ENCODE measurements at places on chromosomes 3 and 15.

- DNase-seq: no peak
Measured at GRCh38 chr3:76958861-76959260, 81.0 kb upstream of the ROBO2 start.

- no peak for DNase-seq
Measured at GRCh38 chr15:69751147-69751546, 298.5 kb downstream of the RPLP1 start.

DNA sequence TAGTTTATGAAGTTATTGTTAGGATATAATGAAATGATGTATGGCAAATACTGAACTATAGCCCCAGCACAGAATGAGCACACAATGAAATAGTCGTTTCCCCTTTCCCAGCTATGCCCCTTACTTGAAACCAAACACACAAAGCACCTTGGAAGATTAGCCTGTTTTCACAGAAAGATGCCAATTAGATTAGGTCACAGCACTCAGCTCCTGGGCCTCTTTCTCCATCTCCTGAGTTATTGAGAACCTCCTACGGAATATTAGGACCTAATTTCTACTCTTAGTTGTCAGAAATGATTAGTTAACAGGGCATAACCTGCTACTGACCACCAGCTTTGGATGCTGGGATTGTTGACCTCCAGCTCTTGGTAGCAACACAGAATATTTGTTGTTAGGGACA is 269.4 kb upstream of the ROPN1 start:
- DNase-seq: no peak

DNA sequence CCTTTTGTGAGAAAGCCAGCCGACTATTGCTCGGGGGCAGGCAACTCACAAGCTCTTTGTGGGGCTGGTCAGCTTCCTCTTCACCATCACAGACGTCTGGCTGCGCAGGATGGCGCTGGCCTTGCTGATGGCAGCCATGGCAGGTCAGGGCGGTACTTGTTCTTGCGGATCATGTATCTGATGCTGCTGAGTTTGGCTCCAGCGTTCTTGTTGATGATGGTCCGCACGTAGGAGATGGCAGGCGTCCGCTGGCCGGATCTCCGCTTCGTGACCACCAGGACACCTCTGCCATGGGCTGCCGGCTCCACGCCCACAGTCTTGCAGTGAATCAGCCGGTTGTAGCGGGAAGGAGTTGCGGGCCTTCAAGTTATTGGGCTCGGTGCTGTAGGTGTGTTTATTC is 67.9 kb upstream of the SLC7A14 start:
- DNase-seq: no peak

GRCh38 chr3:8482960-8483665 is 18.5 kb upstream of the LMCD1 start:
- DNase-seq: no peak

- DNase-seq: no peak
Measured at GRCh38 chr15:87604857-87605446, 651.6 kb downstream of the NTRK3 start.

DNA sequence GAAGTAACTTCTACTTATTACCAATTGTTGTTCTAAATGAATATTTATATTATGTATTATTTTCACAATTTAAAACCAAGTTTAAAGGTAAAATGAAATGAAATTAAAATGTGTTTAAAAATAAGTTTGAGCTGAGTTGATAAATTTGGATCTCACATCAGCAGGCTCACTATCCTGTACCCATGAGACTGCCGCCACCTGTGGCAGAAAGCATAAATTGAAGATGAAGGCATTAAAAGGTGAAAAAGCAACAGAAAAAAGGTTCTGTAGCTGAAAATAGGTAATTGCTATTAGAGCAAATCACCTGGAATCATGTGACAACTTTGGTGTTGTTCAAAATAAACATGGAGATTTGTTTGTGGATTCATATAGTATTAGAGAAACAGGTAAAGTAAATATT is 133.0 kb upstream of the CADM2 start:
- DNase-seq: no peak

DNA sequence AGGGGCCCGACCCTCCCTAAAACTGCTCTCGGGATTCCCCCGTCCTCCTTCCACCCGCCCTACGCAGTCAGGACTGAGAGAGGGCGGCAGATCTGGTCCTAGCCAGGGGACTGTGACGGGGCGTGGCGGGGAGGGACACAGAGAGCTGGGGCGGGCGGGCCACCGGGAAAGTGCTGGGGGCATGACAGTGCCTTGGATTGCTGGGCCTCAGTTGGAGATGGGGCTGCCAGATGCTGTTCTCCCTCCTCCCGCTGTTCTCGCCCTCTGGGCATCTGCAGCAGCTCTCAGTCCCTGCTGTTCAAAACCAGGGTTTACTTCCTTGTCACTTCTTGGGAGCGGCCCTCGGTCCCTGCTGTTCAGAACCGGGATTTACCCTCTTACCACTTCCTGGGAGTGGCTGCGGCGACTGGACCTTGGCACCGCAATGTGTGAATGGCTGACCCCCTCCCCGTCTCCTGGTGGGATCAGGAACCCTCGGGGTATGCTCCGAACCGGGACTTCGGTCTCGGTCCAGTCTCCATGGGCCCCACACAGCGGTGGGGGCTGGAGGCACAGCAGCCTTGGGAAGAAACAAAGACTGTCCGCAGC is 1.8 kb upstream of the RPP25 start:
- peak; percentile 29 for DNase-seq

DNA sequence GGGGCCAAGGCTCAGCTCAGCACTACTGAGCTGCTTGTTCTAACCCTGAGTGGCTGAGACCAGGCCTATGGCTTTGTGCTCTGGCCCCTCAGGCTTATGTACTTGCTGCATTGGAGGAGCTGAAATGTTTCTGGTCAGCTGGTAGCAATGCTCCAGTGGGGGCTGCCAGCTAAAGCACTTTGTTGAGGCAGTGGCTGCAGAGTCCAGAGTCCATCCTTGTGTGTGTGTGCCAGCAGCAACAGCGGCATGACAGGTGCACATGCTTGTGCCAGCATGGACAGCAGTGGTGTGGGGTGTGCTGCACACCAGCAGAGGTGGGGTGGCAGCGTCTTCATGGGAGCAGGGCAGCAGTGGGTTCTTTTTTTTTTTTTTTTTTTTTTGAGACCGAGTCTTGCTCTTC is 169.1 kb downstream of the VPS8 start:
- DNase-seq: no peak

GRCh38 chr3:39025222-39025970 is 26.3 kb downstream of the SCN11A start:
- DNase-seq: no peak

GRCh38 chr15:38671675-38672254 is 107.2 kb upstream of the RASGRP1 start:
- DNase-seq: no peak

DNA sequence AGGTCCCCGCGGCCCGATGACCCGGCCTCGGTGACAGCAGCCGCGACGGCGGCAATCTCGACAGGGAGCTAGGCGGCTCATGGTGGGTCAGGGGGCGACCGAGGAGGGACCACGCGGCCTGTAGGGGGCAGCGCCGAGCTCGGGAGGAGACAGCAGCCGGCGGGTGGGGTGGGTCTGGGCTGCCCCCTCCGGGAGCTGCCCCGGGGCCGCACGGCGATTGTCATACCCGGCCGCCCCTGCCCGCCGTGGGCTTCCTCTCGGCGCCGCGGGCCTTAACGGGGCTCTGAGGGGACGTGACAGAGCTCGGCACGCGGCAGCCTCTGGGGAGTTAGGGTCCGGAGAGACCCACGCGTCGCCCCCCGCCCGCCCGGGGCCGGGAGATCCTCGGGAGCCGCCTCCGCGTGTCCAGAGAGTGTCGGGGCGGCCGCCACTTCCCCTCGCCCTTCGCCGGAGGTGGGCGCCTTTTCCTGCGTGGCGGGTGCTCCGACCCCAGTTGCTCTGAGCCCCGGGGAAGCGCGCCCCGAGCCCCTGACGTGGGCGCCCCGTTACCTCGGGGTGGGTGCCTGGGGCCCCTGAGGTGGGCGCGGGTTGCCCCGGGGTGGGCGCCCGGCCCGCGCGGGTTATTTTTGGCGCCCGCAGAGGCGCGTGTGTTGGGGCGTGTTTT is 539 bp upstream of the PLCL2 start:
- DNase-seq: no peak

GRCh38 chr15:49418811-49419210 is 4.2 kb upstream of the FGF7 start:
- no peak for DNase-seq

GRCh38 chr3:46833346-46834300 is 29.6 kb downstream of the MYL3 start:
- DNase-seq: no peak

GRCh38 chr3:10937141-10937825 is 55.3 kb upstream of the SLC6A1 start:
- DNase-seq: no peak

GRCh38 chr15:47378527-47378926 is 338.8 kb upstream of the SEMA6D start:
- no peak for DNase-seq

DNA sequence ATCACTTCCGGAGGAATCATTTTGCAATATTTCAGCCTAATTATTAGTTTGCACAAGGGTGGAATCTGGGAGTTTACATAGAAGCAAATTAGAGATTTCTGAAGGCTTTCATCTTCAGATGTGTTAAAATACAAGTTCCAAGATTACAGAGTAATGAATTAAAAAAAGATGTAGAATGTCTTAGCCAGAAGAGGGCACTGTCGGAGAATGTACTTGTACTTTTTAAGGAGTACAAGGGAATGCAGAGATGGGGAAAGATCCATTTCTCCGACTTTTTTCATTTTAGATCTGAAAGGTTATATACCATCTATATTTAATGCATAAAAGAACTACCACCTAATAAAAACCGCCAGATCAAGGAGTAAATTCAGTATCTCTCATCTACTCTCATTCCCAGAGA is 43.1 kb upstream of the WDR5B start:
- no peak for DNase-seq

GRCh38 chr15:99253381-99254090 is 2.3 kb downstream of the LRRC28 start:
- DNase-seq: no peak

All from DMS 273 treated with DMSO at 0.1 percent for 48 hours (cell line).